ENCODE measurements at places on chromosomes 7 and 10. TPM values are rescaled to one million over a fixed set of nuclear protein-coding genes. Genes with fewer than 3 reads are reported as not detected.

DNA sequence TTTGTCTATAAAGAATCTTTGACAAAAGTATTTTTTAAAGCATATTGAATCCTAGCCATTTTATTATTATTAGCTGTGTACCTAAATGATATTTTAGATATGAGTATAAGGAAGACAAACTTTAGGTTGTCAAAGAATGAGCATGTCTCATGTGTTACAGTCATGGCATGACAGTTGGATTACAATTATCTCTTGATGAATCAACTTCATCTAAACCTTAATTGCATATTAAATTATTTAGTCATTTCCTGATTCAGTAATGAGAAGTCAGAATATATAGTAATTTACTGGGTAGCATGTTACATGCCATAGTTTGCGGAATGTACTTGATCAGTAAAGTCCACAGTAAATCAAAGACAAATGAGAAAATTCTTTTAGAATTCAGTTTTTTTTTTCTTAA, 59.2 kb downstream of the MAPK8 start:
- no peak for DNase-seq

- peak; percentile 54 for DNase-seq
Observed at GRCh38 chr7:33904681-33905388, 504 bp upstream of the BMPER start.

The PCLO gene
- polyA plus RNA-seq: 1.9 TPM

DNA sequence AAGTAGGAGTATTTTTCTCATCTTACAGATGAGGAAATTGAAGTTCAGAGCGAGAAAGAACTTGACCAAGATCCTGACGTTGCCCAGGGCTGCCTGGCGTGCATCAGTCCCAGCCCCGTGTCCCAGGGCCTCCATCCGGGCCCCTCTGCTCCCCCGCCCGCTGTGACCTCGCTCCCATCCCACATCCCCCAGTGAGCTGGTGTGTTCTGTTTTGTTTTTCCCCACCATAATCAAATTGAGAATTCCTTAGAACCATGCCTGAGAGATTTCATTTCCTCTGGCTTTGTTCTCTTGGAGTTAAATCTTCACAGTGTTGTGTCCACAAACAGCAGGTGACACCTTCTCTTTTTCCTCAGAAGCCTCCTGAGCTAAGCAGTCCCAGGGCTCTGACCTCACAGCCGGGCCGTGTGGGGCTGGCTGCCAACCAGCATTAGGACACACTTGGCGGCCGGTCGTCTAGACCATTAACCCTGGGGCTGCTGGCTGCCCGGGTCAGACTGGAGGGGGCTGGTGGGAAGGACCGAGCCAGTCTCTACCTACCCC, 44.3 kb downstream of the PFKP start:
- DNase-seq: peak; percentile 68

DNA sequence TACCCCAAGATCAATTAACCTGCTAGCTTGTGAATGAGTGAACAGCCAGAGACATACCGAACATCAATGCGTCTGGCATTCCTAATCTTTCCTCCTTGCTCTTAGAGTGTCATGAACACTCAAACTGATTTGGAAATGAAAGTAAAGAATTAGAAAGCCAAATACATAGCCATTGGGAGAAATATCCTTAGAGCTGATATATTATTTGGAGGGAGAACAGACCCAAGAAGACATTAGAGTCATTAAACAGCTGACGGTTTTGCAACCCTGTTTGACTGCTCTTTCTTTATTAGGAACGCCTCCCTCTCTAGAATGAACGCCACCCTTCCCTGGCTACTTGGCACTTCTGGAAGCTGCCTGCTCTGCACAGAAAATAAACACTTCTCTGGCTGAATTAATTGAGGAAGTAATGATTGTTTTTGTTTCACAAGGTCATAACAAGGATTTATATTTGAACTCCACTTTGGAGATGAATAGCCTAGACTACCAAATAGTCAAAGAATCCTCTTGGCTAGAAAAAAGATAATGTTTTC, 42.8 kb downstream of the CTTNBP2 start:
- peak; percentile 21 for DNase-seq

- DNase-seq: no peak
Observed at GRCh38 chr10:26378861-26379294, 59.3 kb upstream of the APBB1IP start.

The MMP21 gene
- polyA plus RNA-seq: 0.20 TPM

The CYP2C19 gene
- 0.05 TPM for polyA plus RNA-seq

DNA sequence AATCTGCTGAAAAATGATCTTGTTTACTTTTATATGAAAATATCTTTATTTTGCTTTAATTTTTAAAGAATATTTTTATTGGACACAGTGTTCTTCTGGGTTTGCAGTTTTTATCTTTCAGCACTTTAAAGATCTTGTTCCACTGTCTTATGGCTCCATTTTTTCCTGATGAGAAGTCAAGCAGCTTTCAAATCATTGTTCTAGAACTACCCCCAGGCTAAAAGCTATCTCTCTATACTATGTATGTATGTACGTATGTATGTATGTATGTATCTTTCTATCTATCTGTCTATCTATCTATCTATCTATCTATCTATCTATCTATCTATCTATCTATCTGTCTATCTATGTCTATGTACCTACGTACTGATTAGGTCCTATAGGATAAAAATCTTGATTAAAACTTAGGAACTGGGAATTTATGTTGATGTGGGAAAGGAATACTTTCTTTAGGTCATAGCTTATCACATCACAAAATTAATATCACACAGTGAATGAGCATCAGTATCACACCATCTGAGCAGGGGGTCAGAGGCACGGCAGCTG, 35.4 kb upstream of the TSPAN13 start:
- DNase-seq: no peak

GRCh38 chr7:9945131-9945530, 1028.5 kb upstream of the PHF14 start:
- DNase-seq: no peak

DNA sequence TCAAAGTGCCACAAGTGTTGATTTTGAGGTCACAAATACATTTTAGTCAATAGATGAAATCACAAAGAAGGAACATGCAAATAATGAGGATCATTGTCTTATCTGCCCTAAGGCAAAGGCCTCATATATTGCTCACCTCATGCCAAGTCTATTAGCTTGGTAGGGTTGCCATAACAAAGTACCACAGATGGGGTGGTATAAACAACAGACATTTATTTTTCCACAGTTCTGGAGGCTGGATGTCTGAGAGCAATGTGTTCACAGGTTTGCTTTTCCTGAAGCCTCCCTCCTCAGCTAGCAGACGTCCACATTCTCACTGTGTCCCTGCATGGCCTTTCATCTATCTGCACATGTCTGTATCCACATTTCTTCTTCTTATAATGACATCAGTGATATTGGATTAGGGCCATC, 59.6 kb downstream of the RELN start:
- no peak for DNase-seq
